NCI-H187 treated with DMSO at 0.1 percent for 48 hours (cell line): ENCODE measurements at places on chromosomes 16 and 17.

- DNase-seq, result no peak
Measured at GRCh38 chr16:2719328-2720063, 528 bp downstream of the PRSS27 start.

DNA sequence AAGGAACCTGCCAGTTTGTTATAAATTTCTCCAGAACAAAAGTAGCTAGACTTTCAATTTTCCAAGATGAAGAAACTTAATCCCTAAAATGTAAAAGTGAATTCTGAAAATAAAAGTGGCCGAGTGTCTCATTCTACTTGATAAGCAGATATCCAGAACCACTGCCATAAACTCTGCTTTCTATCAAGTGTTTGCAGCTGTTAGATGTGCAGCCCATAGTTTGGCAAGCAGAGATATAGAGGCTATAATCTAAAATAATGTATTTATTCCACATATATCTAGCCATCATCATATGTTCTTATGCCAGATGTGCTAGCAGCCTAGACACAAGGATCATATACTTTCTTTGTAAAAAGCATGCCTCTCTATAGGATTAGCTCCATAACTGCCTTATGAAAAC is 14.7 kb upstream of the FBXL20 start:
- DNase-seq, result no peak

GRCh38 chr16:29837841-29838240 is 17.6 kb downstream of the MVP start:
- no peak for DNase-seq

DNA sequence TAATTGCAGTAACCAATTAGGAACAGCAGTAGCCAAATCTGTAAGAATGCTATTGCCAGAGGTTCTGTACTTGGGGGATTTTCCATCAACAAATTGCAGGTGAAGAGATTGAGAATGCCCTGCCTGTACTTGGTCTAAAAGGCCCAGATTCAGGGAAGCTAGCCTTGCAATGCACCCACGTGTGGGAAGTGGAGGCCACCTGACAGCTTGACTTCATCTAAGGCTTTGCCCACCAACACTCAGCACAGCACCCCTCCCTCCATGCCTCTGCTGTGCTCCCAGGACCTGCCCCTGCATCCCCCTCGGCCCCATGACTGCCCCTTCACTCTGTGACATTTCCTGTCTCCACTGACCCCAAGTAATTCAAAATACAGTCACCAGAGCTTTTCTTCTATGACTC is 79.1 kb upstream of the CDH5 start:
- DNase-seq, result no peak

DNA sequence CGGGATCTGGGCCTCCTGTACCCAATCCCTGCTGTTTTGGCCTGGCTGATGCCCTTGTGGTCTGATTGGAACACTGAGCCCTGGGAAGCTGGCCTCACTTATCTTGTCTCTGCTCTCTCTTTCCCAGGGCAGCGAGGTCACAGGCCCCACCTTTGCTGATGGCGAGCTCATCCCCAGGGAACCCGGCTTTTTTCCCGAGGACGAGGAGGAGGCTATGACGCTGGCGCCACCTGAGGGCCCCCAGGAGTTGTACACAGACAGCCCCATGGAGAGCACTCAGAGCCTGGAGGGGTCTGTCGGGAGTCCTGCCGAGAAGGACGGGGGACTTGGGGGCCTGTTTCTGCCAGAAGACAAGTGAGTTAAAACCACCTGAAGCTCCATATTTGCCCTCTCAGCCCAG is 126.0 kb downstream of the RAB11FIP4 start:
- no peak for DNase-seq

DNA sequence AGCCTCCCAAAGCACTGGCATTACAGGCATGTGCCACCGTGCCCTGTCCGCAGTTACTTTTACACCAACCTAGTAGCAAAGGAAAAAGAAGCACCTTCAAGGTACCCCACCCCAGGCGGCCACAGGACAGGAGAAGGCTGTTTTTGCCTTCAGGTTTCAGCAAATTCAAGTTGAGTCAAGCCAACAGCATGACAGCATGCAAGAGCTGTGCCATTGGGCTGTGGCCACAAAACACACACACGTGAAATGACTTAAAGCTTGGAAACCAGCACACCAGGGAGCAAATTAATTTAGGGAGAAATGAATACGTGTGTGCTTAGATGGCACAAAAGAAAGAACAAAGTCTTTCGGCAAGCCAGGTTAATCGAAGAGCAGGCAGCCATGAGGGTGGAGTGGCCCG is 39.7 kb downstream of the ERCC4 start:
- no peak for DNase-seq

- no peak for DNase-seq
Measured at GRCh38 chr17:44959821-44960531, 8.1 kb downstream of the C1QL1 start.

- DNase-seq, result no peak
Measured at GRCh38 chr16:14057878-14058382, 13.2 kb upstream of the MRTFB start.

GRCh38 chr16:31880322-31880979 is 6.8 kb downstream of the ZNF267 start:
- DNase-seq, result no peak
